ENCODE measurements at places on chromosomes 13 and 19.
A peak's percentile ranks its signal among the peaks of the same experiment; 100 is the strongest.

DNA sequence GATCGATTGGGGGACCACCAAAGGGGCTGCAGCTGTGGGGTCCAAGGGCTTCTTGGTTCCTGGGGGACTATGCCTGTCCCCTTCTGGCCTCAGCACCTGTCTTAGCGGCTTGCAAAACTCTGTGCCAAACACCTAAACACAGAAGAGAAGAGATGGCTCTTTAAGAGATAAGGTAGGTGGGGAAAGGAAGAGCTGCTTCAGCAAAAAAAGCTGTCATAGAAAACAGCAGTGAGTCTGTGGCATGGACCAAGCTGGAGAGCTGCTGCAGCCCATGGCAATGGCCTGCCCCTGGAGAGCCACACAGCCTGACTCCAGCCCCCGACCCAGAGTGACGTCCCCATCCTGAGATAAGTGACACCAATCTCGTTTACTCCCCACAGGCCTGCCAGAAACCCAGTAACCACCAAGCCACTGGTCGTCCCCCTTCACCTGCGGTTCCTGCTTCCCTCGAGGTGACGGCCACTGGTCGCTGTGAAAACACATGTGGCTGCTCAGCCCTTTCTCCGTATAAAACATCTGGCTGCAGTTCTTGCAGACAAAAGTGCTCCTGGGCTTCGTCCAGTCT, 25.0 kb upstream of the NAPA start:
- H3K4me3 ChIP-seq: no peak overlapping the region
- no peaks in the 10 kb centered on the region for H3K36me3 ChIP-seq
- H3K4me1 ChIP-seq: peaks cover 22% of the 10 kb centered on the region
- H3K27ac ChIP-seq: peak overlapping the region; percentile 36

DNA sequence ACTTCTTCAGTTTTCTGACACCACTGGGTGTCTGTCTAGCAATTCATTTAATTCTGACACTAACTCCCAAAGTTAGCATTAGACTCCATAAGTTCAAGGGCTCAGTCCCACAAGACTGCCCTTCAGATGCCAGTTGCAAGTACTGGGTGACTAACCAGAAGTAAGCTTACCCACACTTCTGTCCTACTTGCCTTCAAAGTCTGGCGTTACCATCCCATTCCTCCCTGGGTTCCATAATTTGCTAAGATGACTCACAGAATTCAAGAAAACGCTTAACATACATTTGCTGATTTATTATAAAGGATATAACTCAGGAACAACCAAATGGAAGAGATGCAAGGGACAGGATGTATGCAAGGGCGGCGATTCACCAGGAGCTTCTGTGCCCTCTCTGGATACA, 45.5 kb upstream of the NPAS1 start:
- no peaks in the 10 kb centered on the region for H3K27me3 ChIP-seq
- no peak for DNase-seq
- H3K27ac ChIP-seq: no peak overlapping the region
- peaks cover 11% of the 10 kb centered on the region for H3K4me1 ChIP-seq
- no peak overlapping the region for H3K4me3 ChIP-seq

GRCh38 chr13:93552596-93552995, 326.0 kb downstream of the GPC6 start:
- no peaks in the 10 kb centered on the region for H3K36me3 ChIP-seq
- H3K4me1 ChIP-seq: no peaks in the 10 kb centered on the region
- no peak for DNase-seq
- H3K4me3 ChIP-seq: no peak overlapping the region
- H3K27ac ChIP-seq: no peak overlapping the region

GRCh38 chr19:3880471-3881271, at the start of gene ATCAY:
TSS of gene ATCAY (plus strand) at chr19:3880685. CDS start at chr19:3885768, 5,083 bp downstream.
- H3K27me3 ChIP-seq: peaks cover 70% of the 10 kb centered on the region
- no peak for DNase-seq
- no peak within 1 kb of the TSS for H3K4me3 ChIP-seq
- peaks cover 13% of the 10 kb centered on the region for H3K4me1 ChIP-seq
- H3K36me3 ChIP-seq: no peaks in the 10 kb centered on the region
- no peak within 1 kb of the TSS for H3K27ac ChIP-seq

DNA sequence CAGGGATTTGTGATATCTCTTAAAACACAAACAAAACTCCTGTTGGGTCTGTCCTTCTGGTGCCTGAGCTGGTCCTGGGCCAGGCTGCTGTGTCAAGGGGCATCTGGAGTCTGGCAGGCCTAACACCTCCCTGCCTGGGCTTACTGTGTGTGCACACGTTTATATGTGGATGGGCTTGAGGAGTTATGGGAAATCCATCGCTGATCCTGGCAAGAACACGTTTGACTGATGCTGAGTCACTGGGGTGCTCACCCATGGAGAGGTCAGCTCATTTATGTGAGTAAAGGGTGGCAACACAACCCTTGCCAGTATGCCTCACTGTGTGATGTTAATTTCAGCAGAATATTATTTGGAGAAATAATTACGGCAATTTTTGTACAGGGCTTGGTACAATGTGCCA, 44.5 kb upstream of the PCDH8 start:
- no peaks in the 10 kb centered on the region for H3K27me3 ChIP-seq
- H3K27ac ChIP-seq: no peak overlapping the region
- H3K4me1 ChIP-seq: no peaks in the 10 kb centered on the region
- H3K36me3 ChIP-seq: no peaks in the 10 kb centered on the region
- no peak overlapping the region for H3K4me3 ChIP-seq
- no peak for DNase-seq

GRCh38 chr13:40494513-40494912, 171.9 kb downstream of the FOXO1 start:
- peak overlapping the region; percentile 60 for H3K4me3 ChIP-seq
- H3K4me1 ChIP-seq: peaks cover 81% of the 10 kb centered on the region
- H3K27me3 ChIP-seq: no peaks in the 10 kb centered on the region

- H3K4me1 ChIP-seq: peaks cover 34% of the 10 kb centered on the region
- H3K27me3 ChIP-seq: no peaks in the 10 kb centered on the region
- DNase-seq: no peak
- peak overlapping the region; percentile 92 for H3K27ac ChIP-seq
- H3K4me3 ChIP-seq: peak overlapping the region; percentile 85
These were observed 606 bp upstream of the STXBP2 start for GRCh38 chr19:7636317-7636690.

DNA sequence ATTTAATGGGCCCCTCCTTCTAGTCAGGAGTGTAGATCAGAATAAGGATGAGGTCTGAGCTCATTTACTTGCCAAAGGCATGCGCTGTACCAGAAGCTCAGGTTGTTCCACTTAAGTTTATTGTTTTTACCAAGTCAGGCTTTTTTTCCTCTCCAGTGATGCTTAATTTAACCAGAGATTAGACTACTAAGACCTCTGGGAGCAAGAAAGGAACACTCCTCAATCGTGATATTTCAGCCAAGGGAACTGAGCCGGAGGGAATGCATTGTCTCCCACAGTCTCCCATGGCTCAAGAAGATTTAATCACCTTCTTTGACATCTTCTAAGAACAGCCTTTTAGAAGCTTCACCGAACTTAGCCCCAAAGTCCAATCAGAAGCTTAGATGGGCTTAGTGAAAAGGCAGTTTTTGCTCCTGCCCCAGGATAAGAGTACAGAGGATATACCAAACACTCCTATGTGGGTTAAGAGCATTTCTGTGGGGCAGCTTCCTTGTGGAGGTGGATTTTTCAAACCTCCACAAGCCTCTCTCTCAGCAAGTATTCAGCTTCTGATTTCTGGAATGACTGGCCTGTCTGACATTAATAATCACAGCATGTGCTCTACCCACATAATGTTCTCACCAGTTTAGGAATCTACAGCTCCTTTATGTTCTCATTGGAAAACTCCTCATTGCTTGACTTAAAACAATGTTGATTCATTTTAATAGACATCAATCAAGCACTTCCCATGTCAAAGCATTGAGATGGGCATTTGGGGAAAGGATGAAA, 322.7 kb downstream of the SUCLA2 start:
- no peak overlapping the region for H3K4me3 ChIP-seq
- no peak overlapping the region for H3K27ac ChIP-seq
- H3K36me3 ChIP-seq: no peaks in the 10 kb centered on the region
- H3K27me3 ChIP-seq: peaks cover 3% of the 10 kb centered on the region
- no peak for DNase-seq

DNA sequence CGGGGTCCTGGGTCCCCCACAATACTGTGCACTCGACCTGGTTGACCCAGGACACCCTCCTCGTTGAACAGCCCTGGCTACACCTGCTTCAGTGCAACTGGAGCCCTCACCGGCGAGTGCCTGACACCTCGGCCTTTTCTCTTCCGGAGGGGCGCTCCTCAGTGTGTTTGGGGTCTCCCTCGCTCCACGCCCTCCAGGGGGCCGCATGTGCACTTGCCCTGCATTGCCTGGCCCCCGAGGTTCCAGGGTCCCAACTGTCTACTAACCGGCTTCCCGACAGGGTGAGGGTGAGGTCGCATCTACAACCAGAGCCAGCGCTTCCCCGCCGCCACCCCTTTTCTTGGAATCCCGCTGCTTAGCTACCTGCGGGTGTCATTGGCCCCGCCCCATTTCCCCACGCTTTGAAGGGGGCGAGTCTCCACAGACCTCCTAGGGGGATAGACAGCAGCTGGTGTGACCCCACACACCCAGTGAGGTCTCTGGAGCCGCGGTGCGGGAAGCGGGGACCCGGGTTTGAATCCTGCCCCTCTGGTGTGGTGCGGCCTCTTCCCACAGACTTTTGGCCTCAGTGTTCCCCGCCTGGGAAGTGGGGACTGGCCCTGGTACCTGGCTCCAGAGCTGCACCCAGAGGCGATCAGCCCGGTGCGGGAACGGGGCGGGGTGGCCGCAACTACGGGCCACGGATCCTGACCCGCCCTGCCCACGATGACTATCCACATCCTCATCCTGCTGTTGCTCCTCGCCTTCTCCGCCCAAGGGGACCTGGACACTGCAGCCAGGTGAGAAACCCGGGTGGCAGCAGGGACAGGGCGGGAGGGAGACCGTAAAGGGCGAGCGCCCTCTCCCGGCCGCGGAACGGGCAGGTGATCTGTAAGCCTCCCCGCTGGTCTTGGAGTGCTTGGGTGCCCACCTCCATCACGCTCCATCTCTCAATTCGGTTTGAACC, at the start of gene ADM5:
Gene ADM5, plus strand, starts transcription at position 462 of the 946 bp plus-strand sequence. Its CDS starts 244 bp downstream, at position 706.
- peak within 1 kb of the TSS; percentile 73 for H3K27ac ChIP-seq
- peak; percentile 69 for DNase-seq
- H3K4me1 ChIP-seq: peaks cover 37% of the 10 kb centered on the region
- H3K36me3 ChIP-seq: peaks cover 53% of the 10 kb centered on the region
- peaks cover 16% of the 10 kb centered on the region for H3K27me3 ChIP-seq

GRCh38 chr19:46944918-46945628, 74.6 kb upstream of the NPAS1 start:
- peaks cover 30% of the 10 kb centered on the region for H3K36me3 ChIP-seq
- DNase-seq: no peak
- H3K4me3 ChIP-seq: no peak overlapping the region
- H3K27me3 ChIP-seq: no peaks in the 10 kb centered on the region

DNA sequence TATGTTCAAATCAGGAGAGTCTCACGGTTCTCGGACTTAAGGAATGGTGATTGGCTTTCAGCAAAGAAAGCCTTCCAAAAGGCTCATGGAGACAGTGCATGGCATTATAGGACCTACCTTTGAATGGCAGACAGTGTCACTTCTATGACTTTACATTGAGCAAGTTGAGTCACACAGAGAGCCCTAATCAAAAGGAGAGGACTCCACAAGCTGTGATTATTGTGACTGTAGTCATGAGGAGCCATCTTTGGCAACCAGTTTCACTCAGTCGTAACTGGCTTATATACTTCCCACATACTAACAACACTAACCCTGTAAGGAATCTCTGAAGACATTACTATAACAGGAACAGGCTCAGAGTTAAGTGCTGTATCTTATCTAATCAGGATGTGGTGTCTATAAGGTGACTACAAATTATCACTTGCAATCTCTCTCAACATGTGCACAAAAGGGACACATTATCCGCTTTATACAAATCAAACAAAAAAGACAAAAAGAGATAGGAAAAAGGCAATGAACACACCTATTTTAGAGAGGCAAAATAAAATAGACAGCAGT, 6.1 kb downstream of the LGALS14 start:
- H3K36me3 ChIP-seq: no peaks in the 10 kb centered on the region
- H3K27me3 ChIP-seq: peaks cover 3% of the 10 kb centered on the region
- peaks cover 31% of the 10 kb centered on the region for H3K4me1 ChIP-seq
- no peak overlapping the region for H3K4me3 ChIP-seq
- no peak for DNase-seq

DNA sequence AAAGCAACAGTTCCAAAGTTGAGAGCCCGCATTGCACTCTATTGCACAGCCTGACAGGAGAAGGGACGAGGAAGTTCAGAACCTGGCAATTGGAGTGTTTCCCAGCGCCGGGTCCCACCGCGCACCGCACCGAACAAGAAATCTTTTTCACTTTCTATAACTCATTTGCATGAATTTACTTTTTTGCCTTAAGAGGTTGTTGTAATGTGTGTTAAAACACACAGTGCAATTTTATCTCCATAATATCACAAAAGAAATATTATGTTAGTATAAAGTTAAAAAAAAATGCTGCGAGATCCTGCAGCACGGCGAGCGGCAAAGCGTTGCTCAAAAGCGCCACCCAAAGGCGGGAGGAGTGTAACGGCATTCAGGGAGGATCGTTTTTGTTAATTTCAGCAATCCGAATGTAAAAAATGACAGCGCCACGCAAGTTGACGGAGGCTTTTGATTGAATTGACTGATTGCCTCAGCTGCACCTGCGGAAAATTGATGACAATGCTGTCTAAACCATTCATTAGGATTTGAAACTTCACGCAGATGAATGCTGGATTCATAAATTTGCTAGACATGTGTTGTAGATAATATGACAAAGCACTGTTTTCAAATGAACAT, 303.6 kb upstream of the ZNF507 start:
- H3K27ac ChIP-seq: no peak overlapping the region
- H3K27me3 ChIP-seq: peaks cover 52% of the 10 kb centered on the region
- H3K36me3 ChIP-seq: no peaks in the 10 kb centered on the region
- DNase-seq: no peak

GRCh38 chr19:33804021-33804799, 7.5 kb downstream of the KCTD15 start:
- H3K27me3 ChIP-seq: peaks cover 21% of the 10 kb centered on the region
- DNase-seq: no peak
- no peaks in the 10 kb centered on the region for H3K36me3 ChIP-seq
- no peak overlapping the region for H3K4me3 ChIP-seq
- H3K27ac ChIP-seq: no peak overlapping the region

GRCh38 chr13:106696140-106696539, 128.2 kb upstream of the ARGLU1 start:
- H3K27ac ChIP-seq: no peak overlapping the region
- DNase-seq: no peak
- H3K27me3 ChIP-seq: no peaks in the 10 kb centered on the region
- H3K4me3 ChIP-seq: no peak overlapping the region

GRCh38 chr13:43222086-43222485, 198.7 kb downstream of the DNAJC15 start:
- no peak overlapping the region for H3K27ac ChIP-seq
- peaks cover 3% of the 10 kb centered on the region for H3K27me3 ChIP-seq
- DNase-seq: no peak
- no peaks in the 10 kb centered on the region for H3K36me3 ChIP-seq
- H3K4me1 ChIP-seq: no peaks in the 10 kb centered on the region

All from activated T-cell treated with anti-CD3 and anti-CD28 coated beads, Interleukin-2, amount 50 U/mL, for 24 hours (primary cell).